ENCODE measurements at places on chromosomes 7 and 10.

- DNase-seq = no peak
These were observed 174.6 kb downstream of the PIP4K2A start for GRCh38 chr10:22539579-22540298.

- DNase-seq = no peak
These were observed 52.3 kb upstream of the SLC35B4 start for GRCh38 chr7:134368851-134369544.

DNA sequence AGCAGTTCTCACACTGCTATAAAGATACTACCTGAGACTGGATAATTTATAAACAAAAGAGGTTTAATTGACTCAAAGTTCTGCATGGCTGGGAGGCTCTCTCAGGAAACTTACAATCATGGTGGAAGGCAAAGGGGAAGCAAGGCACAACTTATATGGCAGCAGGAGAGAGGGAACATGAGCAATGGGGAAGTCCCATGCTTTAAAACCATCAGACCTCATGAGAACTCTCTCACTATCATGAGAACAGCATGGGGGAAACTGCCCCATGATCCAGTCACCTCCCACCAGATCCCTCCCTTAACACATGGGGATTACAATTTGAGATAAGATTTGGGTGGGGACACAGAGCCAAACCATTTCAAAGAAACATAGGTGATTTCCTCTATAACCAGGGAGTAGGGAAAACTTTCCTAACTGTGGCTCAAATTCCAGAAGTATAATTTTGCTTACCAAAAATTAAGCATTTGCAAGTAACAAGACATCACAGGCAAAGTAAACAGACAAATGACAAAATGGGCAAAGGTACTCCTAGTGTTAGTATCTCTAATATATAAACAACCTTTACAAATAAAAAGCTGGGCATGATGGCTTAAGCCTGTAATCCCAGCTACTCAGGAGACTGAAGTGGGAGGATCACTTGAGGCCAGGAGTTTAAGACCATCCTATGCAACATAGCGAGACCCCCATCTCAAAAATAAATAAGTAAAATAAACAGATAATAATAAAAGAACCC lies 88.0 kb downstream of the KBTBD2 start:
- no peak for DNase-seq

DNA sequence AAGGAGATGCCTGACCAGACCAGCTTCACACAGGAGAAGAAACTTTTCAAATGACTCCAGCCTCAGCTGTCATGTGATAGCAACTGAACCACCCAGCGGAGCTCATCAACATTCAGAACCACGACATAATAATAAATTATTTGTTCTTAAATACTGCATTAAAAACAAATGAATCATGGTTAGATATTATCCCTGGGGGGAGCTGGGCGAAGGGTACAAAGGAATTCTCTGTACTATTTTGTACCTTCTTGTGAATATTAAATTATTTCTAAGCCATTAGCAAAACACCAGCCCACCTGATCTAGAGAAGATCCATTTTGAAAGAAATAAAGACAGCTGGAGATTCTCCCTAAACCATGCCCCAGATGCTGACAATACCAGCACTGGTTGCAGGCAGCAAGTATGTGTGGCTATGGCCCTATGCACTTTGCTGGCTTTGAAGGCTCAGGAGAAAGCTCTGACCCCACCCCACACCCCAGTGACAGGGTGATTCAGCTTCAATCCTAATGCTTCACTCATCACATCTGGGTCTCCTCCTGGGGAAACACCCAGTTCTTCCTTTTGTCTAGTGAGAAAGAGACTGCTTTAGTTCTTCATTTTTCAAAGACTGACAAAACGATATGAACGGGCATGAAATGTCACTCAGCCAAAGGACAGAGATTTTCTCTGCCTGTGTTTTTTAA lies 45.5 kb upstream of the NKX2-3 start:
- no peak for DNase-seq
